ENCODE measurements at places on chromosomes 6 and 20.
A peak's percentile ranks its signal among the peaks of the same experiment; 100 is the strongest.

DNA sequence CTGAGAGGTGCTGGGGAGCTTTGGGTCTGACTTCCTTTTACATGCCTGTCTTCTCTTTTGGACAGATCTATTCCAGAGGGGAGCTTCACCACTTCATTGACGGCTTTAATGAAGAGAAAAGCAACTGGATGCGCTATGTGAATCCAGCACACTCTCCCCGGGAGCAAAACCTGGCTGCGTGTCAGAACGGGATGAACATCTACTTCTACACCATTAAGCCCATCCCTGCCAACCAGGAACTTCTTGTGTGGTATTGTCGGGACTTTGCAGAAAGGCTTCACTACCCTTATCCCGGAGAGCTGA, 13.1 kb downstream of the PRDM1 start:
- no peak for DNase-seq

- no peak for DNase-seq
Observed at GRCh38 chr6:169950558-169950957, 199.1 kb downstream of the ERMARD start.

GRCh38 chr20:2207770-2208097, 88.1 kb upstream of the TGM3 start:
- DNase-seq, result no peak

GRCh38 chr6:163579880-163580295, 165.4 kb downstream of the QKI start:
- DNase-seq, result no peak

GRCh38 chr20:62716198-62716940, 7.7 kb downstream of the NTSR1 start:
- no peak for DNase-seq

GRCh38 chr6:134774201-134774638, 175.7 kb downstream of the ALDH8A1 start:
- DNase-seq, result no peak

DNA sequence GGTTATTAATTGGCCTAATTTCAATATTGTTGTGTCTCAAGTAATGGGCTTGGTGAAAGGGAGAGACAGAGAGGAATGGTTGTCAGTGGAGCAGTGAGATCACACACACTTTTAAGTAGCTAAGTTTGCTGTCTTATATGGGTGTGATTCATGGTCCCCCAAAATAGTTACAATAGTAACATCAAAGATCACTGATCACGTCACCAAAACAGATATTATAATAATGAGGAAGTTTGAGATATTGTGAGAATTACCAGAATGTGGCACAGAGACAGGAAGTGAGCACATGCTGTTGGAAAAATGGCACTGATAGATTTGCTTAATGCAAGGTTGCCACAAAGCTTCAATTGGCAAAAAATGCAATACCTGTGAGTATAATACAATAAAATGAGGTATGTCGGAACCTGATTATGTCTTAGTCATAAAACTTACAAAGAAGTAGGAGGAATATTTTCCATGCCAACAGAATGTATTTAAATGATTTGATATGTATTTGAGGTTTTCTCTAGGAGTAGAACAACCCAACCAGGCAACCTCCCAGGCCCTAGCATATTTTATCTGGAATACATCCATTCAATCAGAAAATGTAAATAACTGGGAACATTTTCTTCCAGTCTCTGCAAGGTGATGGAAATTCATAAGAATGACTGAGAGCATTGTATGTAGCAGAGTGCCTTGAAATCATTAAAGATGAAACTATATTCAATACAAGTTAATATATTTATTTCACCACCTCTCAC, 167.8 kb downstream of the CARMIL1 start:
- no peak for DNase-seq

DNA sequence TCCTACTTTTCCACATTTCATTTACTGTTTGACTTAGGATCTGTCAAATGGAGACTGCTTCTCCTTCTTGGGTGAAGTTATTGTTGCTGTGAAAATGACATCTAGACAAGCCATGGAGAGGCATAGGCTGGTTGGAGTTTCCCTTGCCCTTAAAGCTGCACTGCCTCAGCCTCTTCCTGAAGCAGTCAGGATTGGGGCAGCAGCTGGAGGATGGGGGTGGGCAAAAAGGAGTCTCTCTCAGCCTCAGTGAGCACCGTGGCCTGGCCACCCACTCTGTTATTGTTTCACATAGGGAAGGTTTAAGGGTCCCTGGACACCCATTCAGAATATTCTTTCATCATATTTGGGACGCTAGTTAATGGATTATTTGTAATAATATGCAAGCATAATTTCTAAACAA, 7.7 kb upstream of the ZBTB24 start:
- no peak for DNase-seq

DNA sequence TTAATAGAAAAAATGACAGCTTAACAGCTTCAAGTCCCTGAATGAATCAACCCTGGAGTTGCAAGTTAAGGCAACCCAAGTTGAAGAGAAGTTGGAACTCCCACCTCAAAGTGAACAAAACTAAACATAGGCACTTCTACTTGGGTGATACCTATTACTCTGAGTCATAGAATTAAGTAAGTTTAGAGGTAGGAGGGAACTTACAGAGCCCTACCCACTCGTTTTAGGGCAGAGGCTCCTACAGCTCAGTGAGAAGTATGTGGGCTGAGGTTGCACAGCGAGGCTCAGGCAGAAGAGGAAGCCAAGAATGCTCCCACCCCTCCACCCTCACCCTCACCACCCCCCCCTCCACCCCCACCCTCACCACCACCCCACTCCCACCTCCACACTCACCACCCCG, 42.2 kb downstream of the NFATC2 start:
- peak; percentile 42 for DNase-seq

- no peak for DNase-seq
Observed at GRCh38 chr20:57909763-57910331, 200.0 kb upstream of the PMEPA1 start.

GRCh38 chr20:11015440-11015839, 341.6 kb upstream of the JAG1 start:
- DNase-seq, result no peak

- DNase-seq, result no peak
Observed at GRCh38 chr20:31835977-31836852, 9.2 kb downstream of the FOXS1 start.

DNA sequence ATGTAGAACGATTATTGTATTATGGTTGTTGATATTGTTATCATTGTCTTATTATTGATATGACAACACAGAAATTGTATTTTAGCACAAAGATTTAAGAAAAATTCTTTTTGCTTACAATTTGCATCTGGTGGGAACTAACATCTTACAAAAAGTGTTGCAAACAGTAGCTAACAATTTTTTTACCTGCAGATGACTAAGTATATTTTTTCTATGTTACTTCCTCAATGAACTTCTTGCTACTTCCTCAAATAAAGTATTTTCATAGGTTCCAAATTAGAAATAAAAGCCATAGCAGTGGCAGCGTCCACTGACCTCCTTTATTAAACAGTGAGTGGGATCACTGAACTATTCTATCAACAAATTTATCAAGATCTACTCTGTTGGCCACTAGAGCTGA, 847.0 kb downstream of the PHF3 start:
- DNase-seq, result no peak

GRCh38 chr20:33676121-33676520, 1.9 kb upstream of the NECAB3 start:
- DNase-seq, result no peak

GRCh38 chr6:165585060-165585459, 78.0 kb downstream of the PDE10A start:
- no peak for DNase-seq

GRCh38 chr6:113292646-113293422, 564.3 kb upstream of the MARCKS start:
- no peak for DNase-seq

DNA sequence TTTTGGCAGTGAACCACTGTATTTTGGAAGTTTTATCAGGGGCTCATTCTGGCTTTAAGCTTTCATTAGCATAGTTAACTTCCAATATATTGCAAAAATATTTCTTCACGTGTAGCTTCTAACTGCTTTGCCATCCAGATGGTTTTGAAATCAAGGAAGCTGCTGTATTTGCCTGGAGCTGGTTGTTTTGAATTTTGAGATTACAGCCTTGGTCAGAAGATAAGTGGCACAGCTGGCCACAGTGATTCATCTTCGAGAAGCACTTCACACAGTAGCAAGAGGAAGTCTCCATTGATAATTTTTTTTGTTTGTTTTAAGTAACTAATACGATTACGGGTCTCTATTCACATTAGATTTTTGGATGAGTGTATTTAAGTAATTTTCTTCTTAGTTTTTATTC, 3.8 kb downstream of the APCDD1L start:
- DNase-seq, result no peak

GRCh38 chr6:87832025-87832825, 130.2 kb upstream of the AKIRIN2 start:
- no peak for DNase-seq

- DNase-seq, result no peak
Observed at GRCh38 chr20:41770965-41771364, 152.8 kb upstream of the CHD6 start.
